ENCODE measurements at places on chromosomes 6 and 20.

DNA sequence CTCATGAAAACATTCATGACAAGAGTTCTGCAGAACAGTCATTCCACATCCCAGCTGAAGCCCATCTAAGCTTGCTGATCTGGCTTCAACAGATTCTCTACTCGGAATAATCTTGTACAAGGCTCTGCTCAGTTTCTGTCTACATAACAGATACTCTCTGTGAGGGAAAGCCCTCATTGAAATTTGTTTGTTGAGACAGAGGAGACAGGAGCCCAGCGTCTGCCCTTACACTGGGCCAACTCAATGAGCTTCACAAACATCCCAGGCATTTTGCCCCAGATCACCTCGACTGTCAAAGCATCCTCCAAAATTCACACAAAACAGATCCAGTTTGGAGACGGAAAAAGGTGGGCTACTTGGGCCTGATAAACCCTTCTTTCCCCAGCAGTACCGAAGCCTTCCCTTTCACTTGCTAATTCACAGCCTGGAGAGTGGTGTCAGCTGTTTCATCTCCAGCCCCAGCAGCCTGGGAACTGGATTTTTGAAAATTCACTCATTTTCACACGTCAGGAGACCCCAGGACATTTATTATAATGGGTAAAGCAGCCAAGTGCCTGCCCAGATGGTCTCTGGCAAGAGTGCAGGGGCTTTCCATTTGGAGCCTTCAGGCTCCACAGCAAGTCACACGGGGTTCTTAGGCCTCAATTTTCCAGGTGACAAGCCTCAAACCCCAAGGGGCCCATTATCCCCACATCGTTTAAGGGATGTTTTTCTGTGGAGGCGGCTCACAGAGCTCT is 7.3 kb downstream of the CCDC167 start:
- DNase-seq = no peak
- H3K4me3 ChIP-seq = no peak overlapping the region
- no peaks in the 10 kb centered on the region for H3K27me3 ChIP-seq
- peaks cover 10% of the 10 kb centered on the region for H3K4me1 ChIP-seq
- peaks cover 12% of the 10 kb centered on the region for H3K36me3 ChIP-seq
- H3K27ac ChIP-seq = no peak overlapping the region

DNA sequence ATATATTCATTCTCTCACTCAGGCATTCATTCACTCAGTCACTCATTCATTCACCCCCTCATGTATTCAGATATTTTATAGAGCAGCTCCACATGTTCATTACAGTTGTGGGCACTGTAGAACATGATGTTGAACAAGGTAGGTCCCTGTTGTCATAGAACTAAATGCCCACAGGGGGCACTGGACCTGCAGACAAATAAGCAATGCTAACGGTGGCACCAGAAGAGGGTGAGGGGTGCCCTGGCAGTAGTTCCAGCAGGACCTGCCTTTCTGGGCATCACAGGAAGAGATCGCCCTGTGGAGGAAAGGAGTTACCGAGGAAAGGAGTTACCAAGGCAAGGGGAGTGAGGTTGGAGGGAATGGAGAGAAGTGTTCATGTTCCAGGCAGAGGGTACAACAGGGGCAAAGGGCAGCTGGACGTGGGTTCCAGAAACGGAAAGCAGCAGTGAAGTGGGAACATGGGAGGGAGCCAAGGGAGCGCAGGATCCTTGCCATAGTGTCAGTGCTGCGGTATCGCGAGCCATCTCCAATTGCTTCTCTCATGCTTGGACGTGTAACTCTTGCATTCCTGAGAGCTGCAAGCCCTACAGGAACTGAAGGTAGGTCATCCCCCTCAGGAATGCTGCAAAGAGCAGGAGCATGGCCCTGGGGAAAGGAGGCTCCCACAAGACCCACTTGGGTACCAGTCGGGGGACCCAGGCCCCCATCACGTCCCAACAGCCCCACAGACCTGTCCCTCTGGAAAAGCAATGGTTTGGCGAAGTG is 128.2 kb downstream of the EDN3 start:
- no peaks in the 10 kb centered on the region for H3K4me1 ChIP-seq
- no peak overlapping the region for H3K27ac ChIP-seq
- DNase-seq = no peak
- H3K4me3 ChIP-seq = peak overlapping the region; percentile 62
- H3K36me3 ChIP-seq = no peaks in the 10 kb centered on the region
- H3K27me3 ChIP-seq = peaks cover 60% of the 10 kb centered on the region

- H3K4me3 ChIP-seq = no peak overlapping the region
- no peaks in the 10 kb centered on the region for H3K36me3 ChIP-seq
- no peak overlapping the region for H3K27ac ChIP-seq
- DNase-seq = no peak
- no peaks in the 10 kb centered on the region for H3K4me1 ChIP-seq
Observed at GRCh38 chr6:110296241-110297025, 61.7 kb downstream of the METTL24 start.

DNA sequence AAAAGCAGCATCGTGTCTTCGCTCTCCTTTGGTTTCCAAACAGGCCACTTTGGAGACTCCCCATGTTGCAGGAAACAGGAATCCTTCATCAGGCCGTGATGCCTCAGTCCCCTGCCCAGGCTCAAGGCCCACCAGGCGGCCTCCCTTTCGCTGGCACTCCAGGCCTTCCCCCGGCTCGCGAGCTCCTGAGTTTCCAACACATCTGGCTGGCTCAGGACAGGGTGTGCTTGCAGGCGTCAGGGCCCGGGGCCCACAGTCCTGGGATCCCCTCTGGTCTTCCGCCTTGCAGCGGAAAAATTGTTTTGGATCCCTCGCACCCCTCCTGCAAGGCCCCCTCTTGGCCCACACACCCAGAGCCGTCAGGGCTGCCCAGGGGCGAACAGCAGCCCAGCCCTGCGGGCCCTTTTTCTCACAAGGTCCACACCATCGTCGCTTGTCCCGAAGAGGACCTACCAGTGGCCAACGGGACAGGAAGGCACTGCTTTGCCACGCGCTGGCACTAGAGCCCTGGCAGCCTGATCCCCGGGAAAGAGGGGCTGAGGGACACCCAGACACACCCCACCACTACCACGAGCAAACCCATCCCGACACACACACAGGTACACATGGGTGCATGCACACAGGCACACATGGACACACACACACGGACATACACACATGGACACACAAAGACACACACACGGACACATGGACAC is 1930.9 kb upstream of the DEFB115 start:
- H3K4me1 ChIP-seq = no peaks in the 10 kb centered on the region
- no peak for DNase-seq
- peaks cover 6% of the 10 kb centered on the region for H3K36me3 ChIP-seq
- H3K27ac ChIP-seq = no peak overlapping the region
- H3K27me3 ChIP-seq = no peaks in the 10 kb centered on the region

GRCh38 chr6:89970609-89971337 is 76.5 kb downstream of the GJA10 start:
- no peaks in the 10 kb centered on the region for H3K4me1 ChIP-seq
- no peak overlapping the region for H3K4me3 ChIP-seq
- H3K27me3 ChIP-seq = no peaks in the 10 kb centered on the region

DNA sequence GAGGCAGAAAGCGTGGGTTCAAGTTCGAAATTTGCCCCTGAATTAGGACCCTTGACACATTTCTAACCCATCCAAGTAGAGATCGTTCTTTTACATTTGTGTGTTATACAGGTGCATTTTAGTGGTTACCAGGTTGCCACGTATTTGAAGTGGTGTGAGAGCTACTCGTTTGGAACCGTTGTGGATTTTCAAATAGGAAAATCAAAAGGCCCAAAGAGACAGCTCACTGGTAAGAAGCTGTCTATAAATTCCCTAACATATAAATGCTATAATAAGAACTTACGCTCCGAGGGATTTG is 1.6 kb upstream of the REV3L start:
- H3K36me3 ChIP-seq = peaks cover 23% of the 10 kb centered on the region
- H3K27ac ChIP-seq = peak overlapping the region; percentile 95
- no peak for DNase-seq
- peak overlapping the region; percentile 89 for H3K4me3 ChIP-seq
- no peaks in the 10 kb centered on the region for H3K27me3 ChIP-seq
